Skeletal muscle cell (primary cell): ENCODE measurements at places on chromosomes 1 and 21.
A peak's percentile ranks its signal among the peaks of the same experiment; 100 is the strongest.

GRCh38 chr1:184166485-184166884 lies 115.0 kb downstream of the TSEN15 start:
- no peak for DNase-seq

GRCh38 chr1:180534214-180534613 lies 24.6 kb upstream of the OVAAL start:
- no peak for DNase-seq

- DNase-seq, result no peak
Observed at GRCh38 chr21:21102896-21103295, 104.7 kb downstream of the NCAM2 start.

- DNase-seq, result no peak
Observed at GRCh38 chr1:235852887-235853286, 13.8 kb downstream of the LYST start.

DNA sequence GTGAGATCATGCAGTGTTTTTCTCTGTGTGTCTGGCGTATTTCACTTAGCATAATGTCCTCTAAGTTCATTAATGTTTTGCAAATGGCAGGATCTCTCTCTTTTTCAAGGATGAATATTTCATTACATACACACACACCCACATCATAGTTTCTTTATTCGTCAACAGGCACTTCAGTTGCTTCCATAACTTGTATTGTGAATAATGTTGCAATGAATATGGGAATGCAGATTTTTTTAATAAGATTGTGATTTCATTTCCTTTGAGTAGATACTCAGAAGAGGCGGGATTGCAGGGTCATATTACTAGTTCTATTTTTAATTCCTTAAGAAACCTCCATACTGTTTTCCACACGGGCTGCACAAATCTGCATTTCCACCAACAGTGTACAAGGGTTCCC lies 134.0 kb downstream of the CLEC20A start:
- peak; percentile 24 for DNase-seq

DNA sequence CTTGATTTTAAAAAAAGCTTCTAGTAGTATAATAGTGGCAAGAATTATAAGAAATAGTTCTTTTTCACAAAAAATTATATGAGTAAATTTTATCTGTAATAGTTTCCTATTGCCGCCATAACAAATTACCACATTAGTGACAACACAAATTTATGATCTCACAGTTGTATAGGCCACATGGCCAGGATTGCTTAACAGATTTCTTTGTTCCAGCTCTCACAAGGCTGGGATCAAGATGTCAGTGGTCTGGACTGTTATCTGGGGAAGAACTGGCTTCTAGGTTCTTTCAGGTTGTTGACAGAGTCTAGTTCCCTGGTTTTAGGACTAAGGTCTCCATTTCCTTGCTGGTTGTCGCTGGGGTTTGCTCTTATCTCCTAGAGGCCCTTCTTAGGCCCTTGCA lies 236.4 kb downstream of the USP25 start:
- no peak for DNase-seq

GRCh38 chr1:158371188-158371953 lies 17.7 kb downstream of the CD1E start:
- no peak for DNase-seq

DNA sequence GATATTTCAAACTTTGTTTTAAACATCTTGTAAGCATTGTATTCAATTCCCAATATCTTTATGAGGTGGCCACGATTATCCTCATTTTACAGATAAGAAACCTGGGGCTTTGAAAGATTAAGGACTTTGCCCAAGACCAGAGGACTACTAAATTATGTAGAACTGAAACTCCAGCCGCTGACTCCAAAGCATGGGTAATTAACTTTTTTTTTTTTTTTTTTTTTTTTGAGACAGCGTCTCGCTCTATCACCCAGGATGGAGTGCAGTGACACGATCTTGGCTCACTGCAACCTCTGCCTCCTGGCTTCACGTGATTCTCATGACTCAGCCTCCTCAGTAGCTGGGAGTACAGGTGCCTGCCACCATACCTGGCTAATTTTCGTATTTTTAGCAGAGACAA lies 68.7 kb downstream of the ALG14 start:
- DNase-seq, result no peak

- DNase-seq, result no peak
Observed at GRCh38 chr21:42191696-42192595, 27.0 kb upstream of the ABCG1 start.

- DNase-seq, result no peak
Observed at GRCh38 chr1:180505732-180506335, 3.5 kb upstream of the ACBD6 start.

- no peak for DNase-seq
Observed at GRCh38 chr1:92441697-92442342, 44.9 kb downstream of the GFI1 start.
